ENCODE measurements at places on chromosomes 16 and 17. TPM values are rescaled to one million over a fixed set of nuclear protein-coding genes. Genes with fewer than 3 reads are reported as not detected.

DNA sequence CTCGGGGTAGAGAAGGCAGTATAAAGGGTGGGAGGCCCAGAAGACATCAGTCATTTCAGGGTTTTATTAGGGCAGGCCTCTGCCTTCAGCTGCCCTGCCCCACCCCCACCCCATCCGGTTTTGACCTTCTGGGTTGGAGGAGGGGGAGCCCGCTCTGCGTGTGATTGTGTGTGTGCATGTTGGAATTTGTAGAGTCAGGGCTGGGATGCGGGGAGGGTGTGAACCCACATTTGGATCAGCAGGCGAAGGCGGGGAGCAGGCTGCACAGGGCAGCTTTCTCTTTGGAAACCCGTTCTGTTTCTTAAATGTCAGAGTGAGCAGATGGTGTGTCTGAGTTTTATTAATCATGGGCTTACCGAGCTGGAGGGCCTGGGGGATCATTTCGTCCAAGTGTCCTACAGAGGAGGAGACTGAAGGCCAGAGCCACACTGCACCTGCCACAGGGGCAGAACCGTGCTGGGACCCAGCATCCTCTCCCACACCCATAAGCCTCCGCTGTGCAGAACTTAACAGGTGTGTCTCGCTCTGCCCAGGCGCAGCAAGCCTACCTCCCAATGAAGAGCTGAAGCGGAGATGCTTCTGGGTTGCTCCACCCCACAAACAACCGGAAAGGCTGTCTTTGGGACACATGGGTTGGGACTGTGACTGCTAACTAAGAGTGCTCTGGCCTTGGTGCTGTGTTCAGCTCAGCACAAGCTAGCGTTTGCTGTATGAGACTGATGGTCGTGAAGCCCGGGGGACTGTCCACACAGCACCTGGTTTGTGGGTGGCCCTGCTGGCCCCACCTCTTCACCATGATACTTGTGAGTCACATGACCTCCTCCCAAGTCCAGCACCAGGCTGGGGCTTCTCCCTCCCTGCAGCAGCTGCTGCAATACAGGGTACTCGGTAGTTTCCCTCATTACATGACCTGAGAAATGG lies 70.9 kb upstream of the GSE1 start:
- no peak overlapping the region for H3K4me3 ChIP-seq
- no peaks in the 10 kb centered on the region for H3K27me3 ChIP-seq
- peaks cover 7% of the 10 kb centered on the region for H3K4me1 ChIP-seq
- H3K27ac ChIP-seq, result no peak overlapping the region
- no peaks in the 10 kb centered on the region for H3K36me3 ChIP-seq

DNA sequence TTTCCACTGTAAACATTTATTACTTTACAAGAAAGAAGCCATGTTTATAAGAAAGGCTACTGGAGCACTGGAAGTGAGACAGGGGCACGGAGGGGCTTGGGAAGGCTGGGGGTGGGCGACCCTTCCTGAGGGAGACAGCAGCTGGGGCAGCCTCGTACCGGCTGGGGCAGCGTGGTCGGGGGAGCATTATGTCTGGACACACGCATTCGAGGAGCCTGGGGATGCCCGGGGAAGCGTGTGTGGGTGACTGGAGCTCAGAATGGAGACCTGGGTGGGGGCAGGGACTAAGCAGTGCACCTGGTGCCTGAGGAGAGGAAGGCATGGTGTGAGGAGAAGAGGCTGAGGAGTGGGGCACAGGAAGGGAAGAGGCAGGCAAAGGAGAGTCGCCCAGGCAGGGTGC lies 64.5 kb downstream of the SRCIN1 start:
- H3K36me3 ChIP-seq, result no peaks in the 10 kb centered on the region
- no peak overlapping the region for H3K4me3 ChIP-seq
- no peak for DNase-seq
- H3K4me1 ChIP-seq, result no peaks in the 10 kb centered on the region
- H3K27ac ChIP-seq, result no peak overlapping the region

GRCh38 chr17:34997355-34997862 lies 17.1 kb downstream of the LIG3 start:
- H3K36me3 ChIP-seq, result peaks cover 9% of the 10 kb centered on the region
- no peak overlapping the region for H3K4me3 ChIP-seq
- no peak for DNase-seq
- no peaks in the 10 kb centered on the region for H3K27me3 ChIP-seq

- peak; percentile 52 for DNase-seq
- H3K4me1 ChIP-seq, result peaks cover 15% of the 10 kb centered on the region
- no peak overlapping the region for H3K27ac ChIP-seq
- H3K36me3 ChIP-seq, result no peaks in the 10 kb centered on the region
- H3K4me3 ChIP-seq, result no peak overlapping the region
Observed at GRCh38 chr17:77374170-77374936, 233.6 kb downstream of the SEC14L1 start.

- no peaks in the 10 kb centered on the region for H3K27me3 ChIP-seq
- H3K4me3 ChIP-seq, result no peak overlapping the region
- no peak for DNase-seq
Observed at GRCh38 chr17:51006601-51007000, 114.1 kb downstream of the SPAG9 start.

DNA sequence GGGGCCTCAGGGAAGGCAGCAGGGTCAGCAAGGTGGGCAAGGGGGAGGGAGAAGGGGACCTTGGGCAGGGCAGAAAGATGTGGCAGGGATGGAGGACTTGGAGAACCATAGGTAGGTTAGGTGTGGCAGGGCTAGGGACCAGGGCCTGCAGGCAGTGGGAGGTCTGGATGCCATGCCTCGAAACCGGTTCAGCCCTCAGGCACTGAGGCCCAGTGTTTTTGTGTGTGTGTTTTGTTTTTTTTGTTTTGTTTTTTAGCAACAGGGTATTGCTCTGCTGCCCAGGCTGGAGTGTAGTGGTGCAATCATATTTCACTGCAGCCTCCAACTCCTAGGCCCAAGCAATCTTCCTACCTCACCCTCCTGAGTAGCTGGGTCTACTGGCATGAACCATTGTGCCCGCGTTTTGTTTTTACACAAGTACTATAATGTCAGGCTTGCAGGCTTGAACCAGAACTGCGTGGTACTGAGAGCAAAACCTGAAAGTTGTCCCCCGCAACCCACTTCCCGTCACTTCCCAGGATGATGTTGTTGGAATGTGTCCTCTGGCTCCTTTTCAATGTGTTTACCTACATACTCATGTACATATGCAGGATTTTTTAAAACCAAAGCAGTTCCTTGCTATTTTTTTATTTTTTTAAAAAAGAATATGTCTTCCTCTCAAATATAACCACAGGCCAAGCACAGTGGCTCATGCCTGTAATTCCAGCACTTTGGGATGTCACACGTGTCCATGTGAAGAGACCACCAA lies 12.4 kb downstream of the ODAD4 start:
- H3K4me3 ChIP-seq, result no peak overlapping the region
- no peaks in the 10 kb centered on the region for H3K36me3 ChIP-seq
- no peaks in the 10 kb centered on the region for H3K27me3 ChIP-seq
- no peak overlapping the region for H3K27ac ChIP-seq
- H3K4me1 ChIP-seq, result no peaks in the 10 kb centered on the region
- DNase-seq, result peak; percentile 30

GRCh38 chr17:65356536-65356935 lies 204.9 kb downstream of the AXIN2 start:
- H3K27ac ChIP-seq, result no peak overlapping the region
- H3K27me3 ChIP-seq, result no peaks in the 10 kb centered on the region
- H3K36me3 ChIP-seq, result no peaks in the 10 kb centered on the region
- no peak for DNase-seq
- no peaks in the 10 kb centered on the region for H3K4me1 ChIP-seq
- no peak overlapping the region for H3K4me3 ChIP-seq

DNA sequence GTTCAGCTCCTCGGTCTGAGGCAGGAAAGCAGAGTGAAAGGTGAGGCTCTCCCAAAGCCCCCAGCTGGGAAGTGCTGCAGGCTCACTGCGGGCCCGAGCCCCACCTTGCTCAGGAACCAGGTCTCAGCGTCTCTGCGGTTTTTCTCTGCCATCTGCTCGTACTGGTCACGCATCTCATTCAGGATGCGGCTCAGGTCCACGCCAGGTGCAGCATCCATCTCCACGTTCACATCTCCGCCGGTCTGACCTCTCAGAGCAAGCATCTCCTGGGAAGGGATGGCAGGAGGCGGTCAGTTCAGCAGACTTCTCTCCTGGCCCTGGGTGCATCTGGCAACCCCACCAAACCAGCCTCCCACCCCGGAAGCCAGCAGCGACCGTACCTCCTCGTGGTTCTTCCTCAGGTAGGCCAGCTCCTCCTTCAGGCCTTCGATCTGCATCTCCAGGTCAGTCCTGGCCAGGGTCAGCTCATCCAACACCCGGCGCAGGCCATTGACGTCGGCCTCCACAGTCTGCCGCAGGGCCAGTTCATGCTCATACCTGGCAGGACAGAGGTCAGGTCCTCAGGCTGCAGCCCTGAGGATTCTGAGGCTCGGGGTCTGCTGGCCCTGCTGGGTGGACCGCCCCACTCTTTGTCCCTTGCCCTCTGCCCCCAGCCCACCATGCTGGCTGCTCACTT lies 1.5 kb downstream of the KRT16 start:
- no peak overlapping the region for H3K27ac ChIP-seq
- no peaks in the 10 kb centered on the region for H3K4me1 ChIP-seq
- no peak for DNase-seq
- H3K27me3 ChIP-seq, result no peaks in the 10 kb centered on the region

GRCh38 chr16:50681021-50681885 lies at the start of gene SNX20:
Gene SNX20, minus strand, starts transcription at chr16:50681312. Its CDS starts 3,786 bp downstream, at chr16:50677526.
- peaks cover 13% of the 10 kb centered on the region for H3K4me1 ChIP-seq
- no peaks in the 10 kb centered on the region for H3K36me3 ChIP-seq
- H3K27me3 ChIP-seq, result no peaks in the 10 kb centered on the region
- no peak within 1 kb of the TSS for H3K27ac ChIP-seq
- peak within 1 kb of the TSS; percentile 74 for H3K4me3 ChIP-seq
- DNase-seq, result peak; percentile 85

GRCh38 chr17:64306850-64307463 lies 43.9 kb upstream of the TEX2 start:
- no peaks in the 10 kb centered on the region for H3K4me1 ChIP-seq
- H3K27me3 ChIP-seq, result no peaks in the 10 kb centered on the region
- DNase-seq, result peak; percentile 85
- no peaks in the 10 kb centered on the region for H3K36me3 ChIP-seq

GRCh38 chr16:73176577-73177013 lies 128.7 kb upstream of the ZFHX3 start:
- no peaks in the 10 kb centered on the region for H3K36me3 ChIP-seq
- H3K27ac ChIP-seq, result no peak overlapping the region
- H3K27me3 ChIP-seq, result no peaks in the 10 kb centered on the region

DNA sequence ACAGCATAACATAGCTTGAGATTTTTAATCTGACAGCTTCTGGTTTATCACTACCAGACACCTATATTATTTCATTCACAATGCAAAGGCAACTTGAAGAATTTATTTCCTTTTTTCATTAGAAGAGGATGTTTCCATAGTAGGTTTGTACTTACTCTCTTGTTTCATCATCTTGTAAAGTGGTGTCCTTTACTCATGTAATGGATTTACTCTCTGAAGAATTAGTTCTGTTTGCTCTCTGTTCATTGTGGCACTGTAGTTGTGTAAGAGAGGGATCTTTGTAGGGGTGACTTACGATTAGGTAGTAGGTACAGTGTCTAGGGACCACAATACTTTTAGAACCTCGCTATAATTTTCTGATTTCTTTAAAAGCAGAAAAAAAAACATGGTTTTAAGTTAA lies 256.1 kb downstream of the BCAS3 start:
- no peak for DNase-seq
- no peaks in the 10 kb centered on the region for H3K4me1 ChIP-seq
- H3K27me3 ChIP-seq, result no peaks in the 10 kb centered on the region
- H3K4me3 ChIP-seq, result no peak overlapping the region
- H3K36me3 ChIP-seq, result no peaks in the 10 kb centered on the region
- no peak overlapping the region for H3K27ac ChIP-seq

- DNase-seq, result no peak
- H3K27ac ChIP-seq, result no peak overlapping the region
- no peak overlapping the region for H3K4me3 ChIP-seq
- H3K27me3 ChIP-seq, result no peaks in the 10 kb centered on the region
- H3K4me1 ChIP-seq, result no peaks in the 10 kb centered on the region
Observed at GRCh38 chr16:58086381-58087208, 42.6 kb downstream of the CFAP20 start.

DNA sequence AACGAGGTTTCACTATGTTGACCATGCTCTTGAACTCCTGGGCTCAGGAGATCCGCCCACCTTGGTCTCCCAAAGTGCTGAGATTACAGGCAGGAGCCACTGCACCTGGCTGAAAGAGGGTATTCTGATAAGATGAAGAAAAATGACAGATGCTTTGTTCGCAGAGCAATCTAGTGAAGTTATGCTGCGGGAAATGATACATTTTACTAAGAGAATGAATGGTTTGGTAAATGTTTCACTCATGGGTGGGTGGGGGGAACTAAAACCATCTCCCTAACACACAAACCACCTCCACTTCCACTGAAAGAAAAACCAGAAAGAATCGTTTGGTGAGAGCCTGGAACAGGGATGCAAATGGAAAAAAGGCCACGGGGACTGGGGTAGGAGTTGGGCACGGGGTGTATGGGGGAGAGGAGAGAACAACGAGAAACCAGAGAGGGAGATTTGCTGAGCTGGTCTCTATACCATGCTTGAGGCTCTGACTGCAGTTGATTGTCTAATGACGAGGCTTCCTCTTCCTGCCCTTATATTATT lies 19.0 kb upstream of the XYLT2 start:
- H3K4me1 ChIP-seq, result peaks cover 8% of the 10 kb centered on the region
- no peak for DNase-seq
- no peak overlapping the region for H3K4me3 ChIP-seq
- H3K27ac ChIP-seq, result no peak overlapping the region
- no peaks in the 10 kb centered on the region for H3K36me3 ChIP-seq
- no peaks in the 10 kb centered on the region for H3K27me3 ChIP-seq

GRCh38 chr16:49993579-49993978 lies 31.4 kb upstream of the CNEP1R1 start:
- H3K27ac ChIP-seq, result no peak overlapping the region
- H3K27me3 ChIP-seq, result no peaks in the 10 kb centered on the region
- H3K36me3 ChIP-seq, result no peaks in the 10 kb centered on the region
- no peak overlapping the region for H3K4me3 ChIP-seq
- H3K4me1 ChIP-seq, result no peaks in the 10 kb centered on the region

GRCh38 chr17:57601143-57601735 lies 143.9 kb downstream of the CCDC182 start:
- H3K4me3 ChIP-seq, result no peak overlapping the region
- no peak for DNase-seq
- no peaks in the 10 kb centered on the region for H3K27me3 ChIP-seq
- H3K4me1 ChIP-seq, result peaks cover 96% of the 10 kb centered on the region
- peak overlapping the region; percentile 99 for H3K27ac ChIP-seq
- H3K36me3 ChIP-seq, result 0 out of 2 replicates have a peak, but pooled peaks cover 4% of the 10 kb centered on the region

DNA sequence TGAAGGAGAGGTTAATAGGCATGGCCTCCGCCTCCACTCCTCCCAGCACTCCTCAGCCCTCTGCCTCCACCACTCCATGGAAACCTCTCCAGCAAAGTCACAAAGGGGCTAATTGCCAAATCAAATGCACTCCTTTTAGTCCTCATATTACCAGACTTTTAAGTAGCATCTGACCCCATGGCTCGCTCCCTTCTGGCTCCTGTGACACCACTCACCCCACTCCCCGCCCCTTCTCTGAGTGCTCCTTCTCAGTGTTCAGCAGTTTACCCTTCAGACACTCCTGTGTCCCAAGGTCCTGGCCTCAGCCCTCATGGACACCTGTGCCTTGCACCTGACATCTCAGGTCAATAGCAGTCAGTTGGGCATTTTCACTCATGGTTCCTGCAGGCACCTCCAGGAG lies 243.5 kb upstream of the CCL2 start:
- H3K27ac ChIP-seq, result no peak overlapping the region
- H3K36me3 ChIP-seq, result no peaks in the 10 kb centered on the region
- H3K4me3 ChIP-seq, result no peak overlapping the region
- DNase-seq, result no peak
- no peaks in the 10 kb centered on the region for H3K27me3 ChIP-seq

The KRT12 gene
- total RNA-seq, result not detected

The TMC5 gene
- not detected for total RNA-seq

The MED13 gene
- 90.3 TPM for total RNA-seq

The MLKL gene
- 4.7 TPM for total RNA-seq

The CA7 gene
- total RNA-seq, result not detected

The NHLRC4 gene
- total RNA-seq, result 3.7 TPM

The TMIGD1 gene
- total RNA-seq, result not detected

The KIF2B gene
- total RNA-seq, result not detected

The SRL gene
- not detected for total RNA-seq

Measured in Karpas-422 (cell line).